BJ (cell line): ENCODE measurements at places on chromosomes 2 and 18. TPM values are rescaled to one million over a fixed set of nuclear protein-coding genes. Genes with fewer than 3 reads are reported as not detected.

DNA sequence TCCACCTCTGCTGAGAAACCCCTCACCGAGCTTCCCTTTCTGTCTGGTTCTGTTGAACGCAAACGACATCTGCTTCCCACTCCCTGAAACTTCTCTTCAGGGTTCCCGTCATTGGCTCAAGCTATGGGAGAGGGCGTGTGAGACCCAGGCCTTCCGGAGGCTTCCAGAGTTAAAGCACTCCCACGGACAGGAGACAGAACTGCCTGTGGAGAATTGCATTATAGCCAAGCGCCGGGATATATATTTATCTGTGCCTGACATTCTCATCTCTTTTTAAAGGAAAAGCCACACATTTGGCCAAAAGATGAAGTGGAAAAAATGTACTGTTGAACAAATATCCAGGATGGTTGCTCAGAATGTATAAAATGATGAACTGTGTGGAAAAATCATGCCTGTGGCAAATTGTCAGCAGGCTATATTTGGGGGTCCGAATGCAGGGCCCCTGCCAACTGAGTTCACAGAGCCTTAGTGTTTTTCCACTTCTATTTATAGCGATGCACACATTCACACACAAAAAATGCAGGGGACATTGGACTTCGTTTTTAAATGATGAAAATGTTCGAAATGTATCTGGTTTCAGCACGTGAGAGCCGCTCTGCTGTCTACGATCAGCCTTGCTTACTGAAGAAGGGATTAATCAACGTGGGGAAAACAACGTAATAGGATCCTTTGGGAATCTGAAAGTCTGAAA is 59.5 kb downstream of the E2F6 start:
- DNase-seq: no peak

DNA sequence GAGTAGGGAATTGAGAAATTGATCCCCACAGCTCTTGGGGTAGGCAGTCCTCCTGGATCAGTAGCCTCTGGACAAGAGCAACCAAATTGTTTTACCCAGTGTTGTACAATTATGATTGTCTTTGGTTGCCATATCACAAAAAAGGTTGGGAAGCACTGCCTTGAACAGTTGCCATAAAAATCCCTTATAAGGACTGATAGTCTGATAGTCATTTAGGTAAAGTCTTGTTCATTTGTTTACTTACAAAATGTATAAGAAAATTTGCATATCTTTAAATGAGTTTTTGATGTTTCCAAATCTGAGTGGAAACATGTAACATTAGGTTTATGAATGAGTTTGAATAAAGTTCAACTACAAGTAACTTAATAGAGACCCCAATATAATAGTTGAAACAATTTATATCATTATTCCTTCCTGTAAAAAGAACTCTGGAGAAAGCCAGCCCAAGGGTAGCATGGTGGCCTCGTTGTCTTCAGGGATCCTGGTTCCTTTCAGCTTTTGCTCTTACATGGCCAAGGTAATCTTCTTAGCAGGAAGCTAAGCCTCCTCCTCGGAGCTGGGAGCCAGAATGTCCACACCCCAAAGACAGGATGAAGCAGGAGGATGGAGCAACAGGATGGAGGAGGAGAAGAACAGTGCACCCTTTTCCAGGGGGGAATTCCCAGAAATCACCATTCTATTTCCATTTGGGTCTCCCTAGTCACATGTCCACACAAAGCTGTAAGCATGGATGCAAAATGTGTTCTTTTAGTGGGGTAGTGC is 35.7 kb upstream of the NEMP2 start:
- DNase-seq: no peak

DNA sequence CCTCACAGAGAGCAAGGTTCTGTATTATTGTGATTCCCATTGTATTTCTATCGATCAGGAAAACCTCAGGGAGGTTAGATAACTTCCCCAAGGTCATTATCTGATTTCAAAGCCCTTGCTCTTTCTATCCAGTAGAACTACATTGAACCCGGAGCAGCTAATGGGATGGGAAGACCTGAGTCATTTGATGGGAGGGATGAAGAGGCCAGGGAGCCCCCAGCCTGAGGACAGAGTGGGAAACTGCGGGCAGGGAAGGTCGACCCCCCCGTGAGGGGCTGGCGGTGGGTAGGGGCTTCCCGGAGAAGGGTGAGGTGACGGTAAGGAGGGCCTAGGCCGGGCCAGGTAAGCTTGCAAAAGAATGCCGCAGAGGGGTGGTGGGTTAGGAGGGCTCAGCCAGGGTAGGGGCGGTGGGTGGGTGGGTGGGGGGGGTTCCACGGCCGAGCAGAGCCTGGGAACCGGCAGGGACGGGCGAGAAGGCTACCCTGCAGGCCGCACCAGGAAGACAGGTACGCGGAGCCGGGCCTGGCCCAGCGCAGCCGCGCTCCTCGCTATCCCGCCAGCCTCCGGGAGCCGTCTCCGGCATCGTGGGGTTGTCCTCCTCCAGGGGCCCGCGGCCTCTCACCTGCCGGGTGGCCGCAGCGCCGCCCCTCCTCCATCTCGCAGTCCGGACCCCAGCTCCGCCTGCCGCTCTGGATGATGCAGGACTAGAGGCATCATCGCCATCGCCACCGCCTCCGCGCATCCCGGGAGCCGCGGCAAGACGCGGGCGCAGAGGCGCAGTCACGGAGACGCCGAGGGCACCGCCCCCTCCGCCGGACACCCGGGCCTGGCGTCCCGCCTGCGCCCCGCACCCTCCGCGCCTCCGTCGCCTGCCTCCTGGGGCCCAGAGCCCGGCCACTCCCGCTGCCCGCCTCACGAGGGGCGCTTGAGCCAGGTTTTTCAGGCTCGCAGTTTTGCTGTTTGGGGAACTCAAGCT is at the start of gene GPR75:
Gene GPR75, minus strand, starts transcription at position 762 of the 976 bp plus-strand sequence. CDS start 5,211 bp downstream, outside the sequence.
- DNase-seq: no peak

DNA sequence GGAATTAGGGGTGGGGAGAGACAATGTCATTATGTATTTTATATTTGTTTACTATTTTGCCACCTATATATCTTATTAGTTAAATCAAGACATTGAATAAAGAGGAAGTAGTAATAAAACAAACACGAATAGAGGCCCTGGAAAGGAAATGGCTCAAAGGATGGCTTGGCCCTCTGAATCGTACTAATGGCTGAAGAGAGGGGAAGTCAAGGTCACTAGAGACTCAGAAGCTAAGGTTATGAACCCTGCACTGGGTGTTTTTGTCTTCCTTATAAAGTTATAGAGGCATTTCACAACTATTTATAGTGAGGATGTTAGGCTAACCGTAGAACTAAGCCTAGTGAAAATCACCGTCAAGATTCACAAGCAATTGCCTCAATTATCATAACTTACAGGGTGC is 685.9 kb downstream of the ARHGAP15 start:
- DNase-seq: no peak

DNA sequence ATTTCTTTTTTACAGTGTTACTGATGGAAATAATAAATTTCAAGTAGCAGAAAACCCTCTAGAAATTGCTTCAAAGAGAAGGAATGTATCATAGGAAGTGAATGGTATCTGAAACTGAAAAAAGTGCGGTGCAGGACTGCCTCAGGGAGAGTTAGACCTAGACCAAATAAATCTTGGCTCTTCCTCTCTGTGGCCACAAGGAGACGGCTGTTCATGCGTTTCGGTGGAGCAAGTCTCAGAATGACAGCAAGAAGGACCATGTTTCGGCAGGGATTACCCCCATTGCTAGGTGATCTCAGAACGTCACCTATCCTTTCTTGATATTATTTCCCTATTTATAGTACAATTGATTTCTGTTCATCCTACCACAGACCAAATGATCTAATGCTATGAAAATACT is 522.3 kb downstream of the SOX11 start:
- no peak for DNase-seq

The SELENOI gene
- 9.5 and 11.1 TPM in 2 replicates for polyA plus RNA-seq

The CENPA gene
- polyA plus RNA-seq: 14.7 and 18.9 TPM in 2 replicates
